Adipose tissue (tissue), 3 donors: ENCODE measurements at places on chromosomes 11 and 22. TPM values are rescaled to one million over a fixed set of nuclear protein-coding genes. Genes with fewer than 3 reads are reported as not detected.

The METTL15 gene
- 4.3 TPM for polyA plus RNA-seq

The OR56B1 gene
- polyA plus RNA-seq = not detected

The CYB5R2 gene
- polyA plus RNA-seq = 17.9 TPM

The AQP11 gene
- 1.1 TPM for polyA plus RNA-seq

The MYBPC3 gene
- 3.1 TPM for polyA plus RNA-seq

The CTSW gene
- 2.7 TPM for polyA plus RNA-seq

The KCNQ1OT1 gene
- 0.45 TPM for polyA plus RNA-seq

The PKP3 gene
- 3.4 TPM for polyA plus RNA-seq

The SPA17 gene
- 2.8 TPM for polyA plus RNA-seq

The KIF18A gene
- 0.10 TPM for polyA plus RNA-seq

The CCDC157 gene
- polyA plus RNA-seq = 1.3 TPM

The ANO5 gene
- polyA plus RNA-seq = 0.99 TPM
